ENCODE measurements at places on chromosomes 5 and 9.

GRCh38 chr9:14240537-14240936 is 73.4 kb downstream of the NFIB start:
- no peak for DNase-seq

DNA sequence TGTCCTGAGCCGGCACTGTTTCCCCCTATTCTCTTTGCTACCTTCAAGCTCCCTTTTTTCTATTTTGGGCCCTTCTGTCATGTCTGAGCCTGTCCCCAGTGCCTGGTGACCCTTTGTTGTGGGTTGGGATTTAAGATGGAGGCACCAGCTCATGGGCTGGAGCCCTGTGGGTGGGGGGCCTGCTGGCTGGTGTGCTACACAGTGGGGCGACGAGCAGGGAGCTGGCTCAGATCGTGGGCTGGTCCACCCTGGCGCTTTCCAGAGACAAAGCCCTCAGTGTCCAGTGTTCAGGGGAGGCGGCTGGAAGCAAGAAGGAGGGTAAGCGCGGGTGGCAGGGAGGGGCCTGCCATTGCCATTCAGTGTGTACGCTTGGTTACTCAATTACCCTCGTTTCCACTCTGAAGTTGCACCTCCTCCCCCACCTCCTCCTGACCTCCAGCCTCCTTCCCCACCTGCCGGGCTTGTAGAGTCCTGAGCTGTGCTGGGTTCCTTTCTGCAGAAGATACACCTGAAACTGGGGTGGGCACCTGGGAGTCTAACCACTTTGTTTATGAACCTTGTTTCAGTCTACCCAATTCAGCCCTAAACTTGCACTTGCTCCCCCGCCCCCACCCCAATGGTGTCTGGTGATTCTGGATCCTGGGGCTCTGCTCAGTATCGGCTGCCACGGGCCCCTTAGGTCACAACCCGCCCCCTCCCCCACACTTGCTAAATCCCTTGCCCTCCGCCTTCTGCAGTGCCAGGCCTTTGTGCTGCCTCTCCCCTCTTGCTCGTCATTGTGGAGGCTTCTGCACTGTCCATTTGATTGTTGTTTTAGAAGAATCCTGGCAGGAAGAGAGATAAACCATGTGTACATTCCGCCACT is 49.9 kb downstream of the MVB12B start:
- no peak for DNase-seq

DNA sequence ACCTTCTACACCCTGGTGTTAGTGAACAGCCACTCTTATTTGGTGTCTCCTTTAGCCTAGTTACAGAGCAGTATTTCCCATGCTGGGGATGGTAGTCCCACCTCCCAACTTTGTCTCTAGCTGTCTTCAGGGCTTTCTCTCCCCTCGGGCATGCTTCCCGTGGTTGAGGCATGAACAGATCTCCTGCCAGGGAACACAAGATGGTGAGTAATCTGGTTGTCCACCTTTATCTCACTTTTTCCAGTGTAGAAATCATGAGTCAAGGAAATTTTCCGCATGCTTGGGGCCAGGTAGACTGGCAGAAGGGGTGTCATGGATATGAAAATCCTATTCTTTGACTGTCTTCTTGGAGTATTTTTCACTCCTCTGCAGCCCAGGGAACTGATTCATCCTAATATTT is 532.9 kb downstream of the ANXA1 start:
- no peak for DNase-seq

DNA sequence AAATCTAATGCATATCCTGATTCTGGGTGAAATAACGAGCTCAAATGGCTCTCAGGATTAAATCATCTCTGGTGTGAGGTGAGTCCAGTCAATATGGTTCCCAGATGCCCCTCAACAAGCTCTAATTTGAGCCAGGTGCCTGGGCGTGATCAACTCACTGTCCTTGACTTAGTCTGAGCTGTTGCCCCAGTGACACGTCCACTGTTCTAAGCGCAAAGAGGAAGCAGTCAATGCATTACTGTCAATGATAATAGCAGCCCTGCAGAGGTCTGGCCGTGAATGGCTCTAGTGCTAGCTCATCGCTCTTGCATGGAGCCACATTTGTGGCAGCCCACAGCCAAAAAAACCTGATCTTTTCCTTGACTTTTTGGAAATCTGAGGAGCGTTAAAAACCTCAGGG is 128.6 kb upstream of the EFNA5 start:
- DNase-seq = no peak

DNA sequence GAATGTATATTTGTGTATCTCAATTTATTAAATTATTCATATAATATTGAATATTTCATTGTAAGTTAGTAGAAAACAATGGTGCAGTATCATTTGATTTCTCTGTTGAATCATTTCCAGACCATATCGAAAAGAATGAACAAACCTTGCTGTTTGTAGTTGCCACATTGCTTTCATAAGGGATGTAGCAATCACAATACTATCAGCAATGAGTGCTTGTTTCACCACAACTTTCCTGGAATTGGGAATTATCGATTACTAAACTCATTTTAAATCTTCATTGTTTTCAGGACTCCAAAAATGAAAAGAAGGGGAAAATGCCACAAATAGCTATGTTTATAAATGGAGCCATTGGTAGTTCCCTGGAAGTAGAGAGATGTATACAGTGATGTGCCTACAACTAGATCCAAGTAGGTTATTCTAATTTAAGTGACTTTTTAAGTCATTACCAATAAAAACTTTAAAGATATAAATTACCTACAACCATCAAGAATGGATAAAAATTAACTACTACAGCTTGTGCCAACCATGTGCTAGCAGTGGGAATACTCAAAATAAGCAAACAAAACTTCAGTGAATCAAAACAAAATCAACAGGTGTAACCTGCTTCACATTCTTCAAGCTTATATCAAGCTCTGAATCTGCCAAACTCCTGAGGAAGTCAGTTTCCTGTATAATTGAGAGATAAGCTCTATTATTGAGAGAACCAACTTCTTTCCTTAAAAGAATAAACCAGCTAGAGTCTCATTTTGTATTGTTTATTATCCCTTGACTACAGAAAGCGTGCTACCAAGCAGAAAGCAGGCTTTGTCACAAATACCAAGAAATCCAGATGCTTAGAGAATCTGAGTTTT is 358.6 kb downstream of the ADGRV1 start:
- no peak for DNase-seq

- no peak for DNase-seq
Measured at GRCh38 chr5:143413958-143414669, 10.6 kb upstream of the NR3C1 start.

GRCh38 chr9:70678153-70678552 is 263.7 kb upstream of the KLF9 start:
- DNase-seq = no peak

GRCh38 chr5:14830210-14831005 is 41.2 kb downstream of the ANKH start:
- DNase-seq = no peak

DNA sequence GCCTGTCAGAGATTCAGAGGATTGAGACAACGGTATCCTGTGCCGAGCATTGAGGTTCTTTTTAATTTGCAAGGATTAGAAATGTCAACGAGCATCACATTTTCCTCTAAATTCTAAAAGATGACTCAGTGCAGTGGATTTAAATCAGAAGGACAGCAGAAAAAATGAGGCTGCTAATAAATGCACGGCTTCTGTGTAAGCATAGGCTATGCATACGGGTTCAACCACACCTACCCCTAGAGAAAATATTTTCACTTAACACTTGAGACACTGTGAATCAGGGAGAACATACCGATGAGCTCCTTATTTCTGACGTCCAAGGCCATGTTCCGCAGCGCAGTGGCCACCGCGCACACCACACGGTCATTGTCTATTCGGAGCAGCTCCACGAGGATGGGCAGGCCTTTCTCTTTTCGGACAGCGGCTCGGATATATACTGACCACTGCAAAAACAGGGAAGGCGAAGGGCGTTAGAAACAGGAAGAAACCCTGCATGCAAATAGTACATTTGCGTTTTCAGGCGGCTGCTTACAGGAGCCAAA is 321.4 kb upstream of the DAP start:
- DNase-seq = no peak

GRCh38 chr5:143516249-143516648 is 112.8 kb upstream of the NR3C1 start:
- DNase-seq = no peak

DNA sequence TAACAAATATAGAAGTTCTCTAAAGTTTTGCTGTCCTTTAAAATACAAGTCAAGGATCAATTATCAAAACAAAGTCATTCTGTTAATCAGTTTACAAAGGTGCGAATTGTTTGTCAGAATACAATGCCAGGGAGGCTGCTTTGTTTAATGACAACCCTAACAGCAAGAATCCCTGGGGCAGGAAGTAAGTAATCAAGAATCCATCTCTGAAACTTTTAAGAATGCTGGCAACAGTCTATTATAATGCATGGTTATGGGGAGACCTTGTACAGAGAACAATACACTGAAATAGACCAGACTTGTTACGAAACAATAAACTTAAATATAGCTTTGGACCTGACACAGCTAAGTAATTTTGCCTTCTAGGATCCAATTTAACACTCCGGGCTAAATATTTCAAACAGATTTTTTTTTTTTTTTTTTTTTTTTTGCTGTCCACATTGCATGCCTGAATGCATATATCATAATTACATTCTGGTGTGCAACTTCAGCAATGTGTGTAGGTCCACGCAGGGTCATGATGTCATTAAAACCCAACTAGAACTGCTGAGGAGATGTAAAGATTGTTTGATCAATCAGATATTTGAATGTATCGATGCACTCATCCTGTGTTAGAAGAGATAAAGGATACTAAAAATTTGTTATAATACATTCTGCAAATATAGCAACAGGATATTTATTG is 421.3 kb downstream of the CETN3 start:
- no peak for DNase-seq

- no peak for DNase-seq
Measured at GRCh38 chr9:38380872-38381534, 11.5 kb upstream of the ALDH1B1 start.

DNA sequence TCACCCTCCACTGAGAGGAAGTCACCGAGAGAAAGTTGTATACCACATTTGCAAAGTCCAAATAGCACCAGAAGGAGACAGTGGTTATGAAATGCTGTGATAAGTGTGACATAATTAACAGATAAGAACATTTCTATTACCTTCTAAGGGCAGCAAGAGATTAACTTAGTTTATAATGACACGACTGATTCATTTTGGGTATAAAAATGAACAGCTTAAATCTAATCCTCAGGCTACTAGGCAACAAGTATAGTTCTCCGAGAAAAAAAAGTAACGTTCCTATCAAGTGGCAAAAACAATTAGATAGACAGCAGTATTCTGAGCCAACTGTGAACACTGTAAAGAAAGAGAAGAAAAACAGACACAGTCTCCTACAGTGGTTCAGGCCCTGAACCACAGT is 431.2 kb upstream of the GRAMD2B start:
- DNase-seq = no peak

GRCh38 chr5:180807654-180808414 is 5.2 kb upstream of the MGAT1 start:
- no peak for DNase-seq

GRCh38 chr5:149759986-149760853 is 30.1 kb downstream of the PPARGC1B start:
- DNase-seq = no peak

GRCh38 chr5:6424110-6424659 is 24.5 kb upstream of the UBE2QL1 start:
- no peak for DNase-seq

GRCh38 chr9:132049323-132049882 is 30.3 kb downstream of the MED27 start:
- no peak for DNase-seq

GRCh38 chr5:136309932-136310598 is 55.3 kb downstream of the TRPC7 start:
- no peak for DNase-seq

- no peak for DNase-seq
Measured at GRCh38 chr5:175471628-175472027, 6.7 kb upstream of the SFXN1 start.

DNA sequence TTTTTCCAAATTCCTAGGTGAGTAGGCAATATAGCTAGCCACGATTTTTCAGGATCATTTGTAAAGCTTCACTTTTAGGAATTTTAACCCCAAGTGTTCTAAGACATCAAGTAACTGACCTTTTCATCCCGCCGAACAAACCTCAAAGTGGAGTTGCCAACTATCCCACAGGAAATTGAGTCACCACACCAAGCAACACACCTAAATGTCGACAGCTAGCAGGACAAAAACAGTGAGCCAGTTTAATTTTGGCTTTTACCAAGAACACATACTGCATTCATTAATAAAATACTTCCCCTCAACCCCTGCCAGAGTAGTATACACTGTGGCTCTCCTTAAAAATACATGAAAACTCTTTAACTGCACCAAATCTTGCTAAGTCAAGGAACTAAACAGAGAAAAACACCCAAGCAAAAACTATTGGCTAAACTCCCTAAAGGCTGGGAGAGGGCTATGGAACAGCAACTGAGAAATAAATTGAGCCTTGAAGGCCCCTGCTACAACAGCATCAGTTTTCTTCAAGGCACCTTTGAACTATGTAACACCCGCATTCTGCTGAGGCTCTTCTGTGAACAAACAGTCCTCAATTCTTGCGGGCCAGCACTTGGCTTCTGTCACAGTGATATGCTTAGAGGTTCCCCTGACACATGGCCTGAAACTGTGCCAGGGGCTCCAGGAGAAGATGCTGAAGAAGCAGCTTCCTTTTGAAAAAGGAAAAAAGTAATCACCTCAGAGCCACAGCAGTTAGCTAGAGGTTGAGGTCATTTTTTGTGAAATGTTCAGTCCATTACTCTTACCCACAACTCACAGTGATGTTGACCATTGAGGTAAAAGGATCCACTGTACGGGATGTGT is 459.6 kb downstream of the RAB3C start:
- DNase-seq = no peak

GRCh38 chr9:101485924-101486692 is 47.5 kb upstream of the RNF20 start:
- DNase-seq = no peak

GRCh38 chr5:14597080-14597479 is 15.5 kb downstream of the OTULINL start:
- no peak for DNase-seq

DNA sequence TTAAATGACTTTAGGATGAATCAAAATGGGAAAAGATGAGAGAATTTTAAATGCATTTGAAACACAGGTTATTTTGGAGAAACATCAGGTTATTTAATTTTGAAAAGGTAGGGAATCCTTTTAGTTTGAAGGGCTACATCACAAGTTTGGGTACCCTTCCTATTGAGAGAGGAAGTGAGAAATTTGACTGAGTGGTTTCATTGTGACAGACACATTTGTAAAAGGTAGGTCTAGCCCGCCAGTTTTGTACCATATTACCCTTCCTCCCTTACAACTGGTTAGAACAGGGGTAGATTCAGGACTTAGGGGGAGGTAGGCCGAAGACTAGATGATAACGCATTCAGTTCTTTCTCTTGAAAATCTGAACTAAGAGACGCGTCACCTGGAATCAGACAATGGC is 464.2 kb downstream of the EBF1 start:
- DNase-seq = no peak
